ENCODE measurements at places on chromosomes 1 and 21.
A peak's percentile ranks its signal among the peaks of the same experiment; 100 is the strongest.

GRCh38 chr1:115910231-115910630 lies 66.1 kb upstream of the SLC22A15 start:
- no peak for DNase-seq

- no peak for DNase-seq
Observed at GRCh38 chr1:43541721-43542401, 11.2 kb downstream of the PTPRF start.

DNA sequence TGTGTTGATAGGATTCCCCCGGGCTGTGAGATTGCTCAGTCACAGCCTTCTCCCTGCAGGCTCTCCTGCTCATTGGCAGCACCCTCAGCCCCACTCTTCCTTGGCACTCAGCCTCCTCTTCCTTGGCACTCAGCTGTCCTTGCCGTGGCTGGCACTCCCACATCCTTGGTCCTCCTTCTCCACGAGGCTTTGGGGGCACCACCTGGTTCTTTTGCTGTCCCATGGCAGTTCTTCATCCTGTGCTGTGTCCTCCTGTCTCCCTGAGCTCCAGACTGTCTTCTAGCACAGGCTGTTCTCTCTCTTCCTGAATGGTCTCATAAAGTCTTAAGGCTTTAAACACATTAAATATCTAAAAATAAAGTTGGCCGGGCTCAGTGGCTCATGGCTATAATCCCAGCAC lies 27.0 kb downstream of the PKNOX1 start:
- DNase-seq: no peak

- no peak for DNase-seq
Observed at GRCh38 chr1:18511149-18511873, 30.6 kb downstream of the KLHDC7A start.

GRCh38 chr1:90411185-90411584 lies 305.9 kb downstream of the BARHL2 start:
- no peak for DNase-seq

GRCh38 chr21:41677671-41678015 lies 89.2 kb downstream of the RIPK4 start:
- no peak for DNase-seq

GRCh38 chr1:99546432-99547416 lies 99.2 kb upstream of the PALMD start:
- DNase-seq: no peak

DNA sequence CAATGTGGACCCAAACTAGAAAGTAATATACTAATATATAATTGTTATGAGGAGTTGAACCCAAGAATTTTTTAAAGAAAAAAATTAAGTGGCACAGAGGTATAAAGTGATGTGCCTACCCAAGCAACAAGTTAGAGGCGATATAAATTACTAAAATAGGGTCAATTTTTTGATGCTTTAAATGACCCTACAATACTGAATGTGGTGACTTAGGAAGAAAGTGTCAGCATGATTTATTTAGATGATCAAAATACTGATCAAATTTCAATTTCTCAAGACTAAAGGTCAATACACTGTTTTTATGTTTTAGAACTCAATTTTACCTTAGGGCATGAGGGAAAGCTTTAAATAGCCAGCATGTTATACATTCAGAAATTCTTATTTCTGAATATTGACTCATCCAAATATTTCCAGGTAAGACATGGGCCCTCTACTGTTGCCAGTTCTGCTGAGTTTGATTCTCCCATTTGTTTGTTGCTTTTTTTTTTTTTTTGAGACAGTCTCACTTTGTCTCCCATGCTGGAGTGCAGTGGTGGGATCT lies 20.1 kb downstream of the SCAF4 start:
- no peak for DNase-seq

DNA sequence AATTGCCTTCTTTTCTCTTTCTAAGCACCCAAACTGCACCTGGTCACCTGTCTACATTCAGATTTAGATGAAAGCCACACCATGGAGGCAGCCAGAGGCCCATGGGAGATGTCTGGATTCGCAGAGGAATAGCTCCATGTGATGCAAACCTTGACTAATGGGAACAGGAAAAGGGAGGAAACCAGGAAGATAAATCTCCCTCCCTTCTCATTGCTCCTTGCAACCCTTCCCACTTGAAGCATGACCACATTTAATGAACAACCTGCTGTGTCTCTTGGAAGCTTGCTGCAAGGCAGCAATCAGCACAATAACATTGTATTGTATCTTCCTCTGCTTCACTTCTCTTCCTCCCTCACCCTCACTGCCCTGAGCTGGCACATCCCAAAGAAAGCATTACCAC lies 42.6 kb upstream of the KLF17 start:
- no peak for DNase-seq

GRCh38 chr1:172138634-172139033 lies 281.9 kb upstream of the C1orf105 start:
- no peak for DNase-seq

DNA sequence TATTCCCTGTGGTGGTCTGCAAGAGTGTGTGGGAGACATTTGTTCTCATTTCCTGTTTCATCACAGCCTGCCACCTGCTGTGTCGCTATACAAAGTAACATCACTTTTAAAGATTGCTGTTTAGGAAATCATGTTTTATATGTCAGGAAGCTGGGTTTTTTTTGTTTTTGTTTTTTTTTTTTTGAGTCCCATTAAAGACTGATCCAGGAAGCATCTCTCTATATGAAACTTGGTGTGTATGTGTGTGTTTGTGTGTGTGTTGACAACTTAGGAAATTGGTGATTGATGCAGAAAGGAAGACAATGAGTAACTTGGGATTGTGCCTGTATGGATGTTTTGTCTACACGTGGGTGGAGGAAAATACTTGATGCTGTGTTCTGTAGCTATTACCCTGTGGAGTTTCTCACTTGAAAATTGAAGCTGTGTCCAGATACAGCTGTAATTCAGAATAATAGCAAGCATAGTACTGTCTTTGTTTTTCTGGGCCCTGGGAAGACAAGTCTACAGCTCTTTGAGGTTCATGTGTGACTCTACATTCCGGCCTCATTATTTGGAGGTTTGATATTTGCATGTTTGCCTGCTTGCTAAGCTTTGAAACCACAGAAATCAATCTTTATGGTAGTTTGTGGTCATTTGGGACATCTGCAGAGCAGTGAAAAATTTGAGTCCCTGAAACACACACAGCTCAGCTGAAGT lies 47.9 kb downstream of the LAMC1 start:
- no peak for DNase-seq

DNA sequence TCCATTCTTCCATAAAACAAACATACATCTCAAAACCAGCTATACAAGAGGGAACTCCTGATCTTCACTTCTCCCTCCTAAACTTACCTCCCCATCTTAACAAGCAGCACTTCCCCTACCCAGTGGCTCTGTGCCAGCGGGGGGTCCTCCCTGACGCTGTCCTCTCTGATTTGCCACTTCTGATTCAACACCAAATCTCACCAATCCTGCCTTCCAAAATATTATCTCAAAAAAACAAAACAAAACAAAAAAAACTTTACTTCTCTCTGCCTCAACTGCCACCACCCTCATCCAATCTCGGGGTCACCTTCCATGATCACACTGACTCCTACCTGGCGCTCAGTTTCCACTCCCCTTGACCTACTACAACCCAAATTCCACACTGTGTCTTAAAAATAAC lies 72.8 kb downstream of the SLC45A1 start:
- no peak for DNase-seq

DNA sequence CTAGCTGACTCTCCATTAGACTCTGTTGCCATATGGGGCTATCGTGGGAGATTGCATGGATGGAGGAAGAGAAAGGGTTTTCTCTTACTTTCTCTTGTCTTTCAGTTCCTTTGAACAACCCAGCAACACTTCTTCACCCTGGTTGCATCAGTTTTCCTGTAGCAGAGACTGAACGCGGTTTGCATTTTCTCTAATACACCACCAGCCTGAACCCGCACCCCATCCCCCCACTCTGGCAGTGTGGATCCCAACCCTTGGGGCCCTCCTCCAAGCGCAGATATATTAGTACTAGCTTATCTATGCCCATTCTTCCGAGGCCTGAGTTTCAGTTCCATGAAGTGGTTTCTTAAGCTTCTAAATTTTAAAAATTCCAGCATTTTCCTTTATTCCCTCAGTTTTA lies 12.6 kb downstream of the DR1 start:
- no peak for DNase-seq

DNA sequence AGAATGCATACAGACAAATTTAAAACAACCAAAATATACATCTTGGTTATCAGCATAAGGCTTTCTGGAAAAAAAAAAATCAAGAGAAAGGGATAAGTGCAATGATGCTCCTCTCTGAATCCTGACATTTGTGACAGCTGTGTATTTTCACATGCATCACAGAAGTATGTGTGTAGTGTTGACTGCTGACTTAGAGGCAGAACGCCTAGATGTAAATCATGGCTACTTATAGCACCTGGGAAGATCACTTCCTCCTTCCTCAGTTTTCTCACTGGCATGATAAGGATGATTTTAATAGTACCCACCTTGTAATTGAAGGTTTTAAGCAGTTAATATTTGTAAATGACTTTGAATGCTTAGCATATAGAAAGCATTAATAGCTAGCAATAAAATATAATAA lies 112.5 kb downstream of the MRPL39 start:
- no peak for DNase-seq

DNA sequence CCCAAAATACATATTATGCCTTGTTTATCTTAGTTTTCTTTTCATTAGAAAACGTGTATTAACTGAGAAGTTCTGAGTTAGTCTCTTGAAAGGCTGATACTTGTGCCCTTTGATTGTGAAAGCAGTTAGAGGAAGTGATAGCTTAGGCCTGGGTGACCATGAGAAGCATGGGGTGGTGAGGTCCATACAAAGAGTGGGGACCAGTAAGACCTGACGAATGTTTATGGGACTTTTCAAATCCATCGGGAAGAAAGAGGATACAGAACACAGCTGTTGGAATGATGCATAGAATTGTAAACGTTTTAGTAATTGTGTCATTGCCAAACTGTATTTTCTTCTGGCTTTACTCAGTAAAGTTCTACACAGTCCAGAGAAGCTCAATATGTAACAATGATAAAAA lies 259.8 kb downstream of the LMO4 start:
- DNase-seq: no peak

GRCh38 chr1:206723805-206724472 lies 39.2 kb downstream of the MAPKAPK2 start:
- DNase-seq: no peak

DNA sequence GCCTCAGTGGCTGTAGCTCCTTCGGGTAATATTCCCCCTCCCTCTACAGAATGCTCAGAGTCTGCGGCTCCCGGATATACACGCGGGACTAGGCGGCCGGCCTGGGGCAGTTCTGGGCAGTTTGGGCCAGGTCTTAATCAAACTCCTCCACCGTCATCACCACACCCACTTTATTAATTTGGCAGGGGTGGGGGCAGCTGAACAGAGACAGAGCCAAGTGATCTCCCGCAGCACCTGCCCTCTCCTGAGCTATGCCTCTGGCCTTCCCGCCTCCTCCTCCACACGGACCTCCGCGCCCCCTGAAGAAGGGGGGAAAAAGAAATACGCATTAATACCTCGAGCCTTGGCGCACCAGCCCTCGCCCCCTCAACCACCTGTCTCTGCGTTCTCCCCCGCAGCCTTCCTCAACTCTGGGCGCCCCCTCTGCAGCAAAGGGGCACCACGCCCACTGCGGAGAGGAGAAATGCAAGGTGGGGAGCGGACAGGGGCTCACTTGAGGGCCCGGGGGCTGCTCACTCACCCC lies 42.6 kb downstream of the CD34 start:
- DNase-seq: peak; percentile 46

- no peak for DNase-seq
Observed at GRCh38 chr1:62800281-62800680, 16.3 kb downstream of the ATG4C start.

DNA sequence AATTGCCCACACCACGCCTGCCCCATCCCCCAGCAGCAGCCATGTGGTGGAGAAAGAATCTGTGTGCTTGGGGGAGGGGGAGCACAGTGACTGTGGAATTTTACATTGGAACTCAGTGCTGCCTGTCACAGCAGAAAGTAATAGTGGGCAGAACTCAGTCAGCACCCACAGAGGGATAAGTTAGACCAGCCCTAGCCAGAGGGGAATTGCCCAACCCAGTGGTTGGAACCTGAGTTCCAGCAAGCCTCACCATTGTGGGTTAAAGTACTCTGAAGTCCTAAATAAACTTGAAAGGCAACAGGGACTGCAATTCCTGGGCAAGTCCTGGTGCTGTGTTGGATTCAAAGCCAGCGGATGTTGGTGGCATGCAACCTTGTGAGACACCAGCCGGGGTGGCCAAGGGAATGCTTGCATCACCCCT lies 88.8 kb downstream of the MRPL39 start:
- DNase-seq: no peak

DNA sequence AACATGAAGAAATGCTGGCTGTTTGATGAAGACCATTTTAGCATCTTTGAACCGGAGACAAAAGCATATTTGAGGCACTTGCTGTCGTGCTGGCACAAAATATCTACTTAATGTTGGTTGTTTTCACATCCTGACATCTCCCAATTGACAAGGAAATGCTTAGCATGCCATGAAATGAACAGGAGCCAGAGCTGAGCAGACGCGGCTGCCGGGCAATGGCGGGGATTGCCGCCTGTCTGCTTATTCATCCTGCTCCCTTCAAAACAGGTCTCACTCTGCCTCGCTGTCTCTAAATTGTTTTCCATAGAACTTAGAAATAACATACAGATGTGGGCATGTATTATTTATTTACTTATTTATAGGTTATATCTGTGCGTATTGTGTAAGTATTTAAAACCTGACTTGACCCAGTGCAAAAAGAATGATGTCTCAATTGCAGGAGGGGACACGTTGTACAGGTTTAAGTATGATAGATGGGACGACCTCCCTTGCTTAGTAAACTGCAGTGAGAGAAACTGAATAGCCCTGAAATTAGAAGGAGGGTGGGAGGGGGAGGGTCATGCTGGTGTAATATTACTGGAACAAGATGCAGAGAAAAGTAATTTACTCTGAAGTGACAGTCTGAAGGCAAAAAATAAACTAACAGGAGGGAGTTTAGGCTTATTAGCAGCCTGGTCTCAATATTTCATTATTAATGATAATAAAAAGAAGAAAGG lies 590.4 kb upstream of the PLXNA2 start:
- DNase-seq: no peak

GRCh38 chr21:38057626-38058025 lies 141.4 kb upstream of the KCNJ6 start:
- no peak for DNase-seq
